ENCODE measurements at places on chromosomes 12 and 14. TPM values are rescaled to one million over a fixed set of nuclear protein-coding genes. Genes with fewer than 3 reads are reported as not detected.
A peak's percentile ranks its signal among the peaks of the same experiment; 100 is the strongest.

DNA sequence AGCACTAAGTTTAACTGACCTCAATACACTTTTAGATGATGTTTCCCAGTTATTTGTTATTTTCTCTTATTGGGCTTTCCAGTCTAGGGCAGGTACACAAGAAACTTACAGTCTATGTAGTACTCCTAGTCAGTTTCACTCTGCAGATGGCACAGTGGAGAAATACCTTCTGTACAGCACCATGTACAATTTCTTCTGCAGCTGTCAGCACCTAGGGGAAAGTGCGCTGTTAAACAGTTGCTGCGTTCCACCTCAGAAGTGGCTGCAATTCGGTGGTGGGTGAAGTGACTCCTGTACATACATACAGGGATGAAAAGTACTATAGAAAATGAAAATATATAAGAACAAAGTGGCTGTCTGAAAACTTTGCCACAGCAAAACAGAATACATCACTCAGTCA, 48.3 kb downstream of the NOVA1 start:
- no peak for DNase-seq

- DNase-seq = no peak
Measured at GRCh38 chr12:125093681-125094330, 28.6 kb downstream of the AACS start.

Gene DLGAP5
- under 0.01 TPM for total RNA-seq

Gene AMHR2
- 0.67 TPM for total RNA-seq

DNA sequence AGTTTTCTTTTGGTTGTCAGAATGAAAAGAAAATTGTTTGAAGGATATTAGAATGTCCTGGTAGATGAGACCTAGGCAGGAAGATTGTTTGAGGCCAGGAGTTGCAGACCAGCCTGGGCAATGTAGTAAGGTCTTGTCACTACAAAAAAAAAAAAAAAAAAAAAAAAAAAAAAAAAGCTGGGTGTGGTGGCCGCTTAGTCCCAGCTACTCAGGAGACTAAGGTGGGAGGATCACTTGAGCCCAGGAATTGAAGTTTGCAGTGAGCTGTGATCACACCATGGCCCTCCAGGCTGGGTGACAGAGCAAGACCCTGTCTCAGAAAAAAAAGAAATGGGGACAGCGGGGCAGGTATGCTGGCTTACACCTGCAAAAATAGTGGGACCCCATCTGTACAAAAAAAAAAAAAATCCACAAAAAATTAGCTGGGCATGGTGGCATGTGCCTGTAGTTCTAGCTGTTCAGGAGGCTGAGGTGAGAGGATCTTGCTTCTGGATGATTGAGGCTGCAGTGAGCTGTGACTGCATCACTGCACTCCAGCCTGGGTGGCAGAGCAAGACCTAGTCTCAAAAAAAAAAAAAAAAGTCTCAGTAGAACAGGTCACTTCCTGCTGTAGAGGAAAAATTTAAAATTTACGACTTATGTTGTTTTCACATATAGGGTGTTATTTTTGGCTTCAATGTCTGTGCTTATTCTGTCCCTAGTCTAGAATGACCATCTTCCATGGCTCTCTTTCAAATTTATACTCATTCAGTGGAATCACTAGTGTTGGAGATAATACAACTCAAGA, 70.7 kb downstream of the PPHLN1 start:
- no peak for DNase-seq

DNA sequence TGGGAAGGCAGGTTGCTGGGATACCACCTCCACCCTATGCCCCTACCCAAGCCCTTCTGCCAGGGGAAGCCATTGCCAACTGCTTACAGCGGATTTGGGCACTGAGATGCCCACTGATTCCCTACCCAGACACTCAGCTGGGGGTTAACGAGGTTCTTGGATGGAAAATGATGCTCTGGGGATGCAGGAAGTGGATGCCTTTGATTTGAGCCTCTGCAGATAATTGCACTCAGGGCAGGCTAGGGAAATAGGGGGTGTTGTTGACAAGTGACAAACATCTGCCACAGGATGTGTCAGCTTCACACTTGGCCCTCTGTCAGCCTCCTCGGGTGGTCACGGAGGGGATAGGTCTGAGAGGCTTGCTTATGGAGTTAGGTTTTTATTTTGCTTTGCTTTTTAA, 57.4 kb downstream of the RPH3A start:
- DNase-seq = no peak

Gene FAM216A
- 7.4 TPM for total RNA-seq

GRCh38 chr12:103839103-103839502, 1.9 kb downstream of the NT5DC3 start:
- DNase-seq = no peak

Gene KRT74
- not detected for total RNA-seq

Gene SIX6
- total RNA-seq = not detected

DNA sequence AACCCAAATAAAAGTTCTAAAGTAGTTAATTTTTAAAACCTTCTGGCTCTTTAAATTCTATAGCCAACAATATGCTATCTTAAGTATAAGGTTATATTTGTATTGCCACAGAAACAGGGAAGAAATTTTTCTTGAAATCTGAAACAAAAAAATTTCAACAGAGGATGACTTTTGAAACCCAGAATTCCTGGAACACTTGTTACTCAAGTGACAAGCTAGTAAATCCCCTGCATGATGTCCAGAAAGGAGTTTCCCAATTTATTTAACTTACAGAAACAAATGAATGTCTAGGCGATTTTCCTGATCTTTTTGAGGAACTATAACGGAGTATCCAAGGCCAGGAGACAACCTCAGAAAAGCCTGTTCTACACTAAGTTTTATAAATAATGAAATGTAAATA, 69.6 kb downstream of the SLC41A2 start:
- no peak for DNase-seq

DNA sequence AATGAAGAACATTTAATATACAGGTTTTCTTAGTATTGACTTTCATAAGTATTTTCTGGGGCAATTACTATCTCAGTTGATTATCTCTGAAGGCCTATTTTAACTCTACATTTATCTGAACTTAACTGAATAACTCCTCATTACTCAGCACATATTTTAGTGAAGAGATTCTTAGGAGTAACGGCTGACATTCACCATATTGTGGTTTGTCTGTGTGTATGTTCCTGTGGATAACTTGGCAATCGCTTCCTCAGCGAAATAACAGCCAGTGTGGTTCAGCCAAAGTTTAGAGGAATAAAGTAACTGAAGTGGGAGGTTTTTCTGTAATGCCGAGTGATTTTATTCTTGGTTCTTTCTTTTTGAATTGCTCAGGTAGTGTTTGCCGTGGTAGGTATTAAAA, 168.0 kb downstream of the RAD51B start:
- DNase-seq = no peak

DNA sequence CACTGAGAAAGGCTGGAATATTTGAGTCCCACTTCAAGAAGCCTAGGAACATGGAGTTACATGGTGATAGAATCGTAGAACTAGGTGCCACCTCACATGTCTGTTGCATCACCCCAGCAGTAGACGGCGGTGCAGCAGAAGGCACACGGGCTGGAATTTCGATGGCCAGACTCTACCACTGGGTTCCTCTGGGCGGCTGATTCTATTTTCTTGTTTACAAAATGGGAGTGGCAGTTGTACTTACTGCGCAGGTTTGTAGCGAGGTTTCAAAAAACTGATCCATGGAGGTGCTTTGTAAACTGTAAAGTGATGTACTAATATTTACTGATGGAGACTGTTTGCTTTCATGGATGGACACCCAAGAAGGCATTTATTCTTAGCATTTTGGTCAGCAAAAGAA, 45.7 kb downstream of the WDR20 start:
- no peak for DNase-seq

Gene RD3L
- total RNA-seq = 0.09 TPM

DNA sequence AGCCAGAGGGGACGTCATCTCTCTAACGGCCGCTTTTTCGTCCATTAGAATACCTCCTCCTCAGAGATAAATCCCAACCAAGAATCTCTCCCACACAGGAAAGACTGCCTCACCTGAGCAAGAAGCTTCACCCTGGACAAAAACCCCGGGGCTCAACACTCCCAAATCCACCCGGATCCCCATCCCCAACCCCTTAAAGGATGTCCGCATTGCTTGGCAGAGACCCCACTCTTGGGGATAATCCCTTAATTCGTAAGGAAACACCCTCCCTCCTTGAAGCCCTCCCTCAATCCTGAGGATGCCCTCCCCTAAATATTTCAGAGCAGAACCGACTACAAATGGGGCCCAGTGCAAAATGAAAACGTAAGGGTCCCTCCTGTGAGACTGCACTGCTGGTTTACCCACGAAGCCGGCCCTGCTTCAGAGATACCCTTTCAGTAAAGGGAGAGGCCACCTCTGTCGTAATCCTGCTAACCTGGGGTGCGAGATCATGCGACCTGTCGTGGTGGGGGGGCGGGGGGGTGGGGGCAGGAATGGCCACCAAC, 655 bp upstream of the DYNLL1 start:
- DNase-seq = no peak

DNA sequence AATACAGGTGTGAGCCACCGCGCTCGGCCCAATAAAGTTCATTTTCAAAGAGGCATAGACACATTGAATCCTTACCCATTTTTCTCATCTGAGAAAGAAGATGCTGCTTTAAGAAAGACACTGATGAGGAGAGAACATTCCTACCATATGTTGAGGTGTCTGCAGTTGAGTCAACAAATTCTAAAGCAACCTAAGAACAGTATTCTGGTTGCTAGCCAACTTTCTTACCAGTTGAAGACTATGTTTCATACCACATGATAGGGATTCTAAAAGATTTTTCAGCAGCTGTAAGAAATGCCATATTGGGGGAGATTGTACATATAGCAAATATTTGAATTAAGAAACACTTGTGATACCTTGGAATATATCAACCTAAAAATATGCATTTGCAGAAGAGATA, 160.1 kb downstream of the SRGAP1 start:
- no peak for DNase-seq

GRCh38 chr12:48682927-48683326, 889 bp upstream of the KANSL2 start:
- DNase-seq = no peak

DNA sequence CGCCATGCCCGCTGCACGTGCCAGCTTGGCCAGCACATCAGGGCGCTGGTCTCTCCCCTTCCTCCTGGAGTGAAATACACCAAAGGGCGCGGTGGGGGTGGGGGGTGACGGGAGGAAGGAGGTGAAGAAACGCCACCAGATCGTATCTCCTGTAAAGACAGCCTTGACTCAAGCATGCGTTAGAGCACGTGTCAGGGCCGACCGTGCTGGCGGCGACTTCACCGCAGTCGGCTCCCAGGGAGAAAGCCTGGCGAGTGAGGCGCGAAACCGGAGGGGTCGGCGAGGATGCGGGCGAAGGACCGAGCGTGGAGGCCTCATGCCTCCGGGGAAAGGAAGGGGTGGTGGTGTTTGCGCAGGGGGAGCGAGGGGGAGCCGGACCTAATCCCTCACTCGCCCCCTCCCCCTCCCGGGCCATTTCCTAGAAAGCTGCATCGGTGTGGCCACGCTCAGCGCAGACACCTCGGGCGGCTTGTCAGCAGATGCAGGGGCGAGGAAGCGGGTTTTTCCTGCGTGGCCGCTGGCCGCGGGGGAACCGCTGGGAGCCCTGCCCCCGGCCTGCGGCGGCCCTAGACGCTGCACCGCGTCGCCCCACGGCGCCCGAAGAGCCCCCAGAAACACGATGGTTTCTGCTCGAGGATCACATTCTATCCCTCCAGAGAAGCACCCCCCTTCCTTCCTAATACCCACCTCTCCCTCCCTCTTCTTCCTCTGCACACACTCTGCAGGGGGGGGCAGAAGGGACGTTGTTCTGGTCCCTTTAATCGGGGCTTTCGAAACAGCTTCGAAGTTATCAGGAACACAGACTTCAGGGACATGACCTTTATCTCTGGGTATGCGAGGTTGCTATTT, 914 bp upstream of the CCND2 start:
- DNase-seq = peak; percentile 41

GRCh38 chr12:23523339-23523738, 426.1 kb downstream of the SOX5 start:
- DNase-seq = no peak

DNA sequence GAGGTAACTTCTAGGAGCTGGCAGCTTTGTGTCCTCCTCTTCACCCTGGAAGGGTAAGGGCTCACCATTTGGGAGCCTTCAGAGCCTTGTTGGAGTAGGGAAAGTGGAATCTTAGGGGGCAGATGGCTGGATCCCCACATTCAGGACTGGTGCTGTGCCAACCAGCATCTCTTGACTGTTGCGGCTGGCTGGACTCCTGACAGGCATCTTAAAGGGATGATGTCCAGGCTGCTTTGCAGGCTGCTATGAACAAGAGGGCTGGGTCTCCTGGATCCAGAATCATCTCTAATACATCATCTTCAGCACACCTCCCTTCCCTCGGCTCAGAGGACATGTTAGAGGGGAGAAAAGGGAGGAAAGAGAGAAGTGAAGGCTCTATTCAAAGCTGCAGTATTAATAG, 4.4 kb downstream of the CACNB3 start:
- no peak for DNase-seq

Gene HPD
- 620 TPM for total RNA-seq

GRCh38 chr12:63164911-63165310, 13.9 kb upstream of the AVPR1A start:
- no peak for DNase-seq

DNA sequence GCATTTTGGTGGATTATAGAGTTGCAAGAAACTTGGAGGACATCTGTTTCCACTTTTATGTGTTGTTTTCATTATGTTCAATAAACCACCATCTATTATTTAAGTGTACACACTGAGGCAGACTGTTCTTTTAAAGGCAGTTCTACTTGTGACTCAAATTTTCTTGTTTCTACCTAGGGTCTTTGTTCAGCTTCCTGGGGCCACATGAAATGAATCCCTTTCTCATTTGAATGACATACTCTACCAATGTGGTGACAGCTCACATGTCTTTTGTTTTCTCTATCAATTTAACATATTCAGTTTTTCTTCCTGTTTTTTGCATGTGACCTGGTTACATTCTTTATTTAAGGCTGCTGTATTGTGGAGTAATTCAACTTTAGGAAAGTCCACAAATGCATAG, 7.9 kb downstream of the SLC16A7 start:
- DNase-seq = no peak

Gene NANOG
- not detected for total RNA-seq

Gene LLPH
- 2.6 TPM for total RNA-seq

Gene C12orf42
- total RNA-seq = not detected

Gene TMEM63C
- 0.25 TPM for total RNA-seq

- no peak for DNase-seq
Measured at GRCh38 chr12:10067942-10068341, 30.8 kb downstream of the CLEC1A start.

Gene A2ML1
- total RNA-seq = 0.19 TPM

Data from liver (tissue), 10 donors.